ENCODE measurements at places on chromosomes 4 and X. TPM values are rescaled to one million over a fixed set of nuclear protein-coding genes. Genes with fewer than 3 reads are reported as not detected.

Gene CLNK
- total RNA-seq, result not detected

Gene DCHS2
- total RNA-seq, result not detected

Gene COL4A5
- total RNA-seq, result 14.0 TPM

Gene NHS
- 2.6 TPM for total RNA-seq

Gene OTUD6A
- not detected for total RNA-seq

Gene GLUD2
- total RNA-seq, result 1.6 TPM

Gene G6PD
- total RNA-seq, result 14.6 TPM

Gene ITM2A
- 57.8 TPM for total RNA-seq

Gene ZNF157
- total RNA-seq, result 0.11 TPM

Gene SUPT20HL2
- not detected for total RNA-seq

Gene FAM9C
- not detected for total RNA-seq

Gene HELT
- not detected for total RNA-seq

Gene GPRIN3
- 7.3 TPM for total RNA-seq

Gene SPIN3
- 6.1 TPM for total RNA-seq

Gene CD38
- total RNA-seq, result 0.92 TPM

Gene PCDH10
- total RNA-seq, result 0.48 TPM

Gene WDR17
- 0.83 TPM for total RNA-seq

Gene DOK7
- total RNA-seq, result 62.7 TPM

Gene OPRPN
- not detected for total RNA-seq

Gene RBM46
- total RNA-seq, result 0.13 TPM

Gene GAGE2A
- not detected for total RNA-seq

Gene ABLIM2
- 22.6 TPM for total RNA-seq

Gene DAPP1
- 0.43 TPM for total RNA-seq

Gene SPIN2B
- 9.2 TPM for total RNA-seq

Gene PPARGC1A
- 99.6 TPM for total RNA-seq

Gene ZNF630
- total RNA-seq, result 2.9 TPM

Gene ASMT
- not detected for total RNA-seq

Gene ARHGEF9
- 55.8 TPM for total RNA-seq

Gene IGSF1
- total RNA-seq, result 16.3 TPM

Gene FGD1
- 8.0 TPM for total RNA-seq

Gene TSPAN7
- 13.0 TPM for total RNA-seq

Measured in cardiac septum (tissue), 1 donor.